Activated CD4-positive, alpha-beta T cell treated with anti-CD3 and anti-CD28 coated beads for 48 hours (primary cell): ENCODE measurements at places on chromosomes 1 and 21.

GRCh38 chr1:14377386-14377785 lies 221.1 kb upstream of the KAZN start:
- no peak for DNase-seq

- no peak for DNase-seq
These were observed 13.4 kb upstream of the UAP1 start for GRCh38 chr1:162548170-162548569.

DNA sequence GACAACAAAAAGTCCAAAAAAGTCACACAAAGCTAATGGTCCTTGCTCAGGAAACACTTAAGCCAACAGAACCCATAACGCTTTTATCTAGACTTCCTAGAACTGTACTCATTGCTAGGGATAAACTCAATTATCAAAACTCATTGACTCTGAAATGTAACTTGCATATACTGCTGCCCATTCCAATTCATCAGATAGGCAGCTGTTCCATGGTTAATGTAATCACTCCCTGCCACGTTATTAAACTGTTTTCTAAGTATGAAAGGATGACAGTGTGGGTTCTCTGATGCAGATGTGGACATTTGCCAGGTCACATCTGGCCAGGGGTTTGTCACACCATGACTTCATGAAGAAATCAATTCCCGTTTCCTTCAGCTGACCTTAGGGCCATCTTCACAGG lies 30.3 kb upstream of the DNAJC11 start:
- DNase-seq, result no peak

GRCh38 chr1:167227934-167228378 lies 7.3 kb downstream of the POU2F1 start:
- DNase-seq, result no peak

GRCh38 chr1:9167638-9168037 lies 38.7 kb upstream of the GPR157 start:
- DNase-seq, result no peak

DNA sequence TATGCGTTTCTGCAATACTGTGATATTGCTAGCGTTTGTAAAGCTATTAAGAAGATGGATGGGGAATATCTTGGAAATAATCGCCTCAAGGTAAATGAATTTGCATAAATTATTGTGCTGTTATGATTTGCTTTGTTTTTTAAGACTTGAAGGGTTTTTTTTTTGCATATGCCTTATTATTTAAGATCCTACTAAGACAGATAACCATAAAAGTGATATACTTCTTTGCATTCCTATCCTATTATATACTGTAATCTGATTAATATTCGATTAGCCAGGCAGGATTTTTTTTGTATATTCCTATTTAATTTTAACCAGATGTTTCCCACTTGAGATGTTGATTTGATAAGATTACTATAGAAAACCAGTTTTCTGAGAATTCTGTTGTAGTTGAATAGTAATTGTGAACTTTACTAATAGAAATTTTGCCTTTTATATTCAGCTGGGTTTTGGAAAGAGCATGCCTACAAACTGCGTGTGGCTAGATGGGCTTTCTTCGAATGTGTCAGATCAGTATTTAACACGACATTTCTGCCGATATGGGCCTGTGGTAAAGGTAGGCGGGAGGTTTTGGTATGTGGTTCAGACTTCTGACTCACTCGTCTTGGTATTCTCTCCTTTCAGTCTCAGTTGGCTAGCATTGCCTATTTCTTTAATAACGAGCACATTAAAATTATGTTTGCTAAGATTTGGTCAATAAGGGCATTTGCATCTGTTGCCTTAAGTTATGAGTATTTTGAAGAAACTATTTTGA lies 56.8 kb downstream of the ZBTB17 start:
- DNase-seq, result peak; percentile 78

- no peak for DNase-seq
These were observed 39.4 kb downstream of the PHC2 start for GRCh38 chr1:33391343-33392078.

GRCh38 chr1:64861611-64862010 lies 104.7 kb downstream of the JAK1 start:
- DNase-seq, result no peak

GRCh38 chr1:160397651-160398050 lies 2.7 kb upstream of the VANGL2 start:
- no peak for DNase-seq

- DNase-seq, result no peak
These were observed 18.8 kb upstream of the SCCPDH start for GRCh38 chr1:246705368-246705767.

GRCh38 chr1:154748405-154748775 lies 121.7 kb downstream of the KCNN3 start:
- DNase-seq, result no peak

GRCh38 chr1:94727846-94728715 lies 92.1 kb upstream of the SLC44A3 start:
- DNase-seq, result no peak

GRCh38 chr1:176919386-176920378 lies 244.8 kb downstream of the ASTN1 start:
- DNase-seq, result no peak

DNA sequence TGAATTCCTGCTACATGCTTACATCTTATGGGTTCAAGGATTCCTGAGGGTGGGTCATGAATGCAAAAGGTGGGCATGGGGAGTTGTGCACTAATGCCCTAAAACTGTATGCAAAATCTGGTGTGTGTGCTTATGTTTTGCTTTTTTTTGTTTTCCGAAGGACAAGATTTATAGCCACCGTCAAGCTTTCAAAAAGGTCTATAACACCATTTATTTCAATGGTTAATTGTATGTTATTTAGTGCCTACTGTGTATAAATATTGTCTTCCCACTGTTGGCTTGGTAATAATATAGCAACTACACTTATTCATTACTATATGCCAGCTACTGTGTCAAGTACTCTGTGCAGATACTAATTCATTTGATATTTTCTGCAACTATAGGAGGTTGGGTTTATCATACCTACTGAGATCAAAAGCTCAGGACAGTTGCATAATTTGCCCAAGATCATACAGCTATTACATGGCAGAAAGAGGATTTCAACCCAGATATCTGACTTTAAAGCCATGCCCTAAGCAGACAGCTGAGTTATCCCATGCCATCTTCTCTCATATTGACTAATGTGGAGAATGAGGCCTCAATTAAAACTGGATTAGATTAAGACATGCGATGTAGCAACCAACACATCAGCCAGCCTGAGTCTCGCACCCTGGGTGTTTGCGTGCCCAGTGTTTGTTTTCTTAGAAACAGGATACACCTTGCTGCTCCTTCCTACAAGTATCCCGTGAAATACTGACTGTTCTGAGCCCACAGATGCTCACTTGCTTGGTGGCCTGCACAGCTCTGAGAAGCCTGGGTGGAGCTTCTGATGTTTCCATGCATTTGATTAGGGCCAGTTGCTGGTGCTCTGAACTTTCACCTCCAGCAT lies 34.6 kb downstream of the GADD45A start:
- DNase-seq, result no peak

GRCh38 chr1:181659321-181659957 lies 176.1 kb downstream of the CACNA1E start:
- DNase-seq, result no peak

- DNase-seq, result no peak
These were observed 18.7 kb upstream of the NBL1 start for GRCh38 chr1:19625291-19625937.

DNA sequence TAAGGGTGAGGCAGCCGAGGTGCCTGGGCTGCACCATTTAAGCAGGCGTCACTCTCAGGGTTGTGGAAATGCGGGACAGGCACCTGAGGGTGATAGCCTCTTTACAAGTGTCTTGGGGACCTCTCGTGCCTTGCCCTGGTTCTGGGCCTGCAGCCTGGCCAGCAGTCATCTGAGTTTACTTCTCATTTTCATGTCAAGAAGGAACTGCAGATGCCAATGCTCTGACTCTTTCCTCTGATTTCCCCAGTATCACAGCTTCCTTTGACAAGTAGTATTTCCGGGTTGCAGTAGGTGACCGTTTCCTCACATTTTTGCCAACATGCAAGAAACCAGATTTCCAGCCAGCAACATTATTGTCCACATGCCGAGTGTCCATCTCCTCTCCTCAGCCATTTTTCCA lies 286.9 kb downstream of the DISC1 start:
- DNase-seq, result no peak

DNA sequence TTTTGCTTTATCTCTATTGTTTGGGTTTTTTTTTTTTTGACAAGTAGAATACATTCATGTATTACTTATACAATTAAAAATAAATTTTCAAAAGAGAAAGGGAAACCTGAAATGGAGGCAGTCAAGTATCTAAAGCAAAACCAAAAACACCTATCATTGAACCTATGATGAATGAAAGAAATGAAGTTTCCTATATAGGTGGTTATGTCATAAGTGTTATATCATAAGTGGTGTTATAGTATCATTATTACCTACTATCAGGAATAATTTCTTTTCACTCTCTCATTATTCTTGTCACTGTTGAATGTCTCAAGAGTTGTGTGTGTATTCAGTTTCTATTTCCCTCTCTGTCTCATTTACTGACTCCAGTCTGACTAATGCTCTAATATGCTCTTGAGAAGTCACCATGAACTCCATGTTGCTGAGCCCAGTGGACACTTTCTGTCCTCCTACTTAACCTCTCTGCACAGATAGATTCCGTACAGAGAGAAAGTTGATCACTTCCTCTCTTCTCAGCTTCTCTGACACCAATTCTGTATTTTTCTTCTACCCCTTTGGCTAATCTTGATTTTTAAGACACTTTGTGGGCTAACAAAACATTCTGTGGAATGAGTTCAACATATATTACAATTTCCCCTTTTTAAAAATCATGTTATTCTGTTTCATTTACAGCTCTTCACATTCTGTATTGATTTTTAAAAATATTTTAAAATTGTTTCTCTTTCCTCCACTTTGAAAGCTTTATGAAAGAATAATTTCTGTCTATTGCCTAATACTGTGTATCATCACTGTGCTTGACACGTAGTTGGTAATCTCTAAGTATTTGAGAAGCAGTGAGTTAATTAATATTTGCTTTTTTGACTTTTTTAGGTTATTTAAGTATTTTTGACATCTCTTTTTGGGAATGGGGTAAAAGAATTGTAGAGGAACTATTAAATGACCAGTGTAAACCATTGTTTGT lies 50.1 kb downstream of the RASAL2 start:
- no peak for DNase-seq
